ENCODE measurements at places on chromosomes 5 and 9. TPM values are rescaled to one million over a fixed set of nuclear protein-coding genes. Genes with fewer than 3 reads are reported as not detected.

Gene PCSK1
- 2.2 TPM for total RNA-seq

Gene ST8SIA4
- total RNA-seq = 2.1 TPM

Gene ZNF483
- total RNA-seq = 3.1 TPM

Gene STC2
- total RNA-seq = 144 TPM

Gene ABCA1
- total RNA-seq = 0.83 TPM

Gene ENHO
- 1.9 TPM for total RNA-seq

Gene GLRA1
- not detected for total RNA-seq
